Colonic mucosa (tissue), 4 donors: ENCODE measurements at places on chromosomes 5 and 9. TPM values are rescaled to one million over a fixed set of nuclear protein-coding genes. Genes with fewer than 3 reads are reported as not detected.

DNA sequence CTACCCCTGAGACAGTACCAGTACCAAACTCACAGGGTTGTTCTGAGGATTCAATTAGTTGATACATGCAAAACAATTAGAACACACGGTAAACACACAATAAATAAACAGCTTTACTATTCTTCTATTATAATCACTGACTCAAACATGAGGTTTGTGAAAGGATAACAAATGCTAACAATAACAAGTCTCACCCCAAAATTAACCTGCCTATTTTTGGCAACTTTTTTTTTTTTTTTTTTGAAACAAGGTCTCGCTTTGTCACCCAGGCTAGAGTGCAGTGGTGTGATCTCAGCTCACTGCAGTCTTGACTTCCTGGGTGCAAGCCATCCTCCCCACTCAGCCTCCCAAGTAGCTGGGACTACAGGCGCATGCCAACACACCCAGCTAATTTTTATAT is 6.5 kb downstream of the ECPAS start:
- DNase-seq: no peak

DNA sequence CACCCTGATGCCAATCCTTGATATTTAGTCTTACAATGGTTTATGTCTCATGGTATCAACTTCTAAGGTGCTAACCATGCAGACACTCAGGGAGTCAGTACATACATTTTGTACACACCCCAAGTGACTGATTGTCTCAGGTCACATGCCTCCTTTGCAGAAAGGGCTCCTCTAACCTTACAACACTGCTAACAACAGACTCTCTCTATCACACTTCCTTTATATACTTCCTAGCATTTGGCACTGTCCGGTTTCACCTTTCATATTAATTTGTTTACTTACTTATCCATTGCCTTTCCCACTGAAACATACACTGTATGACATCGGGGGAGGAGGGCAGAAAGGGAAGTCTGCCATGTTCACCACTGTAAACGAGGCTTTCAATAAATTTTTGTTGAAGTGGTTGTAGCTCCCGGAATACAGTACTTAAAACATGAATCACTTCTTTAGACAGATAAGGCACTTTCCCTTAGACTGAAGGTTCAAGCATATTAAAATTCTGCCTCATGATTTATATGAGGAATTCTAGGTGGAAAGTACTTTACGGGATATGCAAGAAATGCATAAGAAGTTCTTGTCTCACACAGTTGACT is 20.6 kb downstream of the EMB start:
- no peak for DNase-seq

DNA sequence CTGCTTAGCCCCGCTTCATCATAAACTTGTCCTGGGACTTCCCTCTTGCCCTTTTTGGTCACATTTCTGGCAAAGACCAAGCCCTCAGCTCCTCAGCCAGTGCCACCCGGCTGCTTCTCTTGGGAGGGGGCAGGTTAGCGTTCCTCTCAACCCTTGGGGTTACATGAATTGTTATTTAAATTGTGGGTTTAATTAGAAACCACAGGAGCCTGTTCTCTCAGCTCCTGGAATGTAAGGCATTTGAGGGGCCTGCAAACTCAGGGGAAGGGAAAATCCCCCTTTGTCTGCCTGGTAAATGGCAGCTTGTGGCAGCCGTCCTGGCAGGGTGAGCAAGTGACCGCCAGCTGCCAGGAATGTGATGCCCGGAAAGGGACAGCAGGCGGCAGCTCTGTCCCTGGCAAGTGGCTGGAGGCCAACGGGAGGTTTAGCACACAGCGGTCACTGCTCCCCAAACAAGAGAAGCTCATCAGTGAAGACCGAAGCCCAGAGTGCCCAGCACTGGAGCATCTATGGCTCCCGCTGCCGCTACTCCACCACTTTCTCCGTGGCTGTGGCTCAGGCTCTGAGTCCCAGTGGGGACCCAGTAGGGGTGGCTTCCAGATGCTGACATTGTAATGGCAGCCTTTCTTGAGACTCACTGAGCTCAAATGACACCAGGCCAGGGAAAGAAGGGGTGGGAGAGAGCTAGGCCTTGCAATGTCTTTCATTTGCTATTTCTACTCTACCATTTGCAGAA is 51.7 kb downstream of the SHB start:
- no peak for DNase-seq

DNA sequence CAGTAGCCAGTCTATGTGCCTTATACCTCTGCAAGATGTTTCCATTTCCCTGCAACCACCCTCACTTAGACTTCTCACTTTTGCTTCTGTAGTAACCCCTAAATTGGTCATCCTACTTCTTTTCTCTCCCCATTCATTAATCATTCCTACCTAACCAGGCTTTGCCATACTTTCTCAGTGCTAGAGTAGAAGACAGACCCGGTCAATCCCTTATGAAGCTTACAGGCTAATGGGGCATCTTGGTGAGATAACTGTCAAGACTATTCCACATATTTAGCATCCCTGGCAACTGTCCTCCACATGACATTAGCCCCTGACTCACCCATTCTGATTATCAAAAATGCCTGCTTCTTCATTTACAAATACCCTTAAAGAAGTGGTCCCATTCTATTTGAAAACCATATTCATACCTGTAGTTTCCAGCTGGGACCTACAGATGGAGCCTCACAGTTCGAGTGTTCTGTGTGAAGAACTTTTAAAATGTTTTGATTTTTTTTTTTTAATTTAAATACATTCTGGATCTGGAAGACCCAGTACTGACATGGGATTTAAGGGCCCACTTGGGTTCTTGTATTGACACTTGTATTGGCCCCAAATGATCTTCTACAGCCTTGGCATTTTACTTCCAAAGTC is 21.0 kb downstream of the F2RL2 start:
- no peak for DNase-seq

DNA sequence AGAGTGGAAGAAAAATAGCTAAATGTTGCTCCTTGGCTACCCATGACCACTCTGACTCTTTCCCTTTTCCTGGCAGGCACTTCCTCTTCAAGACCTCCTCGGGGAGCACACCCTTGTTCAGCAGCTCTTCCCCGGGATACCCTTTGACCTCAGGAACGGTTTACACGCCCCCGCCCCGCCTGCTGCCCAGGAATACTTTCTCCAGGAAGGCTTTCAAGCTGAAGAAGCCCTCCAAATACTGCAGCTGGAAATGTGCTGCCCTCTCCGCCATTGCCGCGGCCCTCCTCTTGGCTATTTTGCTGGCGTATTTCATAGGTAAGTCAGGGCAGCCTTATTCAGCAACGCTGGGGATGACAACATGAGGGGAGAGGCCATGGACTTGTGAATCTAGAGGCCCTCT is 298.6 kb upstream of the WWC1 start:
- no peak for DNase-seq

GRCh38 chr9:132748450-132748849 is 78.2 kb downstream of the GTF3C4 start:
- no peak for DNase-seq

GRCh38 chr9:117448066-117448465 is 33.2 kb upstream of the ASTN2 start:
- DNase-seq: no peak

Gene RASEF
- 38.9 TPM for total RNA-seq

Gene YIPF5
- 60.5 TPM for total RNA-seq

Gene LYSMD3
- 32.0 TPM for total RNA-seq

Gene ARRDC3
- total RNA-seq: 28.0 TPM

Gene PCDHGB1
- 1.7 TPM for total RNA-seq

DNA sequence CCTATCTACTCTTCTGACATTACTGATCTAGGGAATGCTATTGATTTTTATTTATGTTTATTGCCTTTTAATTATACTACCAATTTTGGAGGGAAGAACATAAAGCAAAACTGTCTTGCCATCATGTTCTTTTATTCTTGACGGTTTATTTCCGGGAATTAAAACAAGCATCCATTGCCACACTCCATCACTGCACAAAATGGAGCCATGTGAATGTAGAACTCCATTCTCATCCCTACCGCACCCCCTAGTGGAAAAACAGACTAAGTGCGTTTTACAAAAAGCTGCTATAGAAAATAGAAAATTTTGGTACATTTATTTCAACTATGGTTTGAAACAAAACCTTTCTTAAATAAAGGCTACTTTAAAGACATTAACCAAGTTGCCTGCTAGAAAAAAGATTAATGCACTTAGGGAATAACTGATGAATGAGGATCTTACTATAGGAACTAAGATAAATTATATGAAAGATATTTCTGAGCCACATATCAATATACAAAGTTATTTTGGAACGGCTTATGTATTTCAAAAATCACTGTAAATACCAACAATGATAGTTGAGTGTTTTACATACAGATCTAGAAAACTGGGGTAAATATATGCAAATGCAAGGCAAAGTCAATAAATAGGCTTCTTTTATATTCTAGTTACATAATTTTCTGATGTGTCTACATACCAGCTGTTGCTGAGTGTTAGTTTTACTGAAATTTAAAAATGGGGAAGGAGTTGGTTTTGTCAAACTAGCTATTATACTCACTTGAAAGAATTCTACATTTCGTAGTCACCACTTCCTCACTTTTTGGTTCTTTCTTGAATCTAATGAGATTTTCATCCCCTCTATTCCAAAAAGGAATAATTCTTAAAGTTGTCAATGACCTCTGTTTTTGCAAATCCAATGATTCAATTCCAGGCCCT is 26.5 kb downstream of the OXCT1 start:
- peak; percentile 57 for DNase-seq

DNA sequence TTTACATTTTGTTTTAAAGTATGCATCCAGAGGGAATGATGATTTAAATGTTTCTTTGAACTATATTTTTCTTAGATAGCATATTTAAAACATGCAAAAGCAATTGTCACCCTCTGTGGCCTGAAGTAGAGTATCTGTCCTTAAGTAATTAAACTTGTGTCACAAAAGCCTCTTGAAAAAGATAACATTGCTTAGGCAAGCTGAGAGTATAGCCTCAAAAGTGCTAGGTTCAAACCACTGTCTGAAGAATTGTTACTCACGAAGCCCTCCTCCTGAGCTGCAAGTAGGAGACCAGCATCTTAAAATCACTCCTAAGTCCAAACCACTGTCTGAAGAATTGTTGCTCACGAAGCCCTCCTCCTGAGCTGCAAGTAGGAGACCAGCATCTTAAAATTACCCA is 378.0 kb upstream of the PRR16 start:
- DNase-seq: no peak

GRCh38 chr9:72589667-72590521 is 68.5 kb downstream of the TMC1 start:
- no peak for DNase-seq
